ENCODE measurements at places on chromosomes 11 and 22.

- no peak for DNase-seq
These were observed 411 bp upstream of the EXPH5 start for GRCh38 chr11:108593923-108594434.

- DNase-seq: no peak
These were observed 55.2 kb downstream of the SYT9 start for GRCh38 chr11:7306900-7307299.

DNA sequence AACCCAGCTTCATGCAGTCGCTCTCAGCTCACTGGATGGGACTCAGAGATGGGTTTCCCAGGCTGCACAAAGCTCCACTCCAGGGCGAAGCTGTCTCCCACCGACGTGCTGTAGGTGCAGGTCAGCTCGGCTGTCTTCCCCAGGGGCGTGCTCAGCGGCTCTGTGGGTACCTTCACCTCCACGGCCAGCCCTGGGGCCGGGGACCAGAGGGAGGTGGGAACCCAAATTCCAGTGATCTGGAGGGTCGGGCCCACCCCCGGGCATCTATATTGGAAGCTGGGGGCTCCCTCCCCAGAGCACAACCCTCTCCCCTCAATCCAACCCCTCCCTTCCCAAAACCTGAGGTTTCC, 689 bp downstream of the VSIG2 start:
- no peak for DNase-seq

DNA sequence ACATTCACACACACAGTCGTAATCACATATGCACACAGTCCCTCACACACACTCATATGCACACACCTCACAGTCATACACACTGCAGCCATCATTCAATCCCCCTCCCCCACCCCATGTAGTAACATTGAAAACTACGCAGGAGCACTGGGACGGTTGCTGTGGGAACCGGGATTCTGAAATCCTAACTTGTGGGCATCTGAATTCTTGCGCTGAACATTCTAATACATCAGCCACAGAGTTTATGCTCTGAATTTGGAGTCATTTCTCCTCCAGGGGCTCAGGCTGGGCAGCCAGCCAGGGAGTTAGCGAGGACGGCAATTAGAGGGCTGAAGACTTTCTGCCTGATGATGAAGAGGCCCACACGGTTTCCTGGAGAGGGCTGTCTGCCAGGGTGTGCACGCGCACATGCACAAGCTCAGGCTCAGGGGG, 32.7 kb downstream of the CD6 start:
- DNase-seq: peak; percentile 60

GRCh38 chr22:21624880-21625791, 4.7 kb downstream of the YDJC start:
- DNase-seq: no peak

DNA sequence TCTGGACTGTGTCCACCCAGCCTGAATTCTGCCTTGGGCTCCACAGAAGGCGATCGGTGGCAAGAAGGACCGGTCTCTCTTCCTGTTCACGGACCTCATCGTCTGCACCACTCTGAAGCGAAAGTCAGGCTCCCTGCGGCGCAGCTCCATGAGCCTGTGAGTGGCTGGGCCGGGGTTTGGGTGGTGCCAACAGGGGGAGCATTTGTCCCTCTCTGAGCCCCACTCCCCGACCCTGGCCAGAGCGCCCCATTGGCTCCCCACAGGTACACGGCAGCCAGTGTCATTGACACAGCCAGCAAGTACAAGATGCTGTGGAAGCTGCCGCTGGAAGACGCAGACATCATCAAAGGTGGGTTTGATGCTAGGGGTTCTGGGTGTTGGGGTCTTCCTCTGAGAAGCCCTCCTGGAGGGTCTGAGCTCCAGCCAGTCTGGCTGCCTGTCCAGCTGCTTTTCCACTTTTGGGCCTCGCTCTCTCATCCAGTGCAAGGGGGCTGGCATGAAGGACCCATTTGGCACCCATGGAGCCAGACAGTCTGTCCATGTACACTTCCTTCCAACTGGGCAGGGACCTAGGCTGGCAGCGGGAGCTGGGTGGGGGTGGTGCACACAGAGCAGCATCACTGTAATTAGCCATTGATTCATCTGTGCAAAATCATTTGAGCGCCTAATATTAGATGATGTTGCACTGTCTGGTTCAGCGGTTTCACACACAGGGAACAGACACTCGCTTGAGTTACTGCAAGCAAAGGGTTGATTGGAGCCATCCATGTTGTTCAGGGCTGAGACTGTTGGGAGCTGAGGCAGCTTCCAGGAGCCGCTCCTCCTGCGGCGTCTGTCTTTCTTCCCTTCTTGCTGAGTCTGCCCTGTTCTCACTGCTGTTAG, 19.0 kb upstream of the RELT start:
- DNase-seq: no peak

- DNase-seq: no peak
These were observed 96.6 kb upstream of the KCNA4 start for GRCh38 chr11:30113326-30113898.

GRCh38 chr22:39150848-39151215, 1.6 kb downstream of the CBX7 start:
- no peak for DNase-seq

DNA sequence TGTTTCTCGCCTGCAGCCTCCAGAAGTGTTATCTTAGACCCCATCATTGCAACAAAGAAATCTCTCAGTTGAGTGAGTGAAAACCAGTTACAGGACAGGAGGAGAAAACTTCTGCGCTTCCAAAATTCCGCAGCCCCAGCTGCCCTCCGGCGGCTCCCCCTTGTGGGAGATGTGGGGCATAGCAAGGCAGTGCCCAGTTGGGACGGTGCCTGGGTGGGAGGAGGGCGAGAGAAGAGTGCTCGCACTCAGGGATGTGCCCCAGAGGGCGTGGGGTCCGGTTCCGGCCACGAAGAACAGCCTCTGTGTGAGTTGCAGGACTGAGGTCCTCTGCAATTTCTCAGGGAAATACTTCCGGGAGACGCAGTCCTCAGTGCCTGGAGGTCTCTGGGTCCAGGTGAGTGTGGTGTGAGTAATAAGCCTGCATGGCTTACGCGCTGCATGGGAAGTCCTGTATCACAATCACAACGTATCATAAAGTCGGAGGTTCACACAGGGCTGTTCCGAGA, 87.0 kb upstream of the BLID start:
- peak; percentile 79 for DNase-seq

- no peak for DNase-seq
These were observed 15.5 kb downstream of the NEU3 start for GRCh38 chr11:75004215-75004614.

GRCh38 chr11:134994431-134994830, 582.4 kb upstream of the B3GAT1 start:
- DNase-seq: no peak

DNA sequence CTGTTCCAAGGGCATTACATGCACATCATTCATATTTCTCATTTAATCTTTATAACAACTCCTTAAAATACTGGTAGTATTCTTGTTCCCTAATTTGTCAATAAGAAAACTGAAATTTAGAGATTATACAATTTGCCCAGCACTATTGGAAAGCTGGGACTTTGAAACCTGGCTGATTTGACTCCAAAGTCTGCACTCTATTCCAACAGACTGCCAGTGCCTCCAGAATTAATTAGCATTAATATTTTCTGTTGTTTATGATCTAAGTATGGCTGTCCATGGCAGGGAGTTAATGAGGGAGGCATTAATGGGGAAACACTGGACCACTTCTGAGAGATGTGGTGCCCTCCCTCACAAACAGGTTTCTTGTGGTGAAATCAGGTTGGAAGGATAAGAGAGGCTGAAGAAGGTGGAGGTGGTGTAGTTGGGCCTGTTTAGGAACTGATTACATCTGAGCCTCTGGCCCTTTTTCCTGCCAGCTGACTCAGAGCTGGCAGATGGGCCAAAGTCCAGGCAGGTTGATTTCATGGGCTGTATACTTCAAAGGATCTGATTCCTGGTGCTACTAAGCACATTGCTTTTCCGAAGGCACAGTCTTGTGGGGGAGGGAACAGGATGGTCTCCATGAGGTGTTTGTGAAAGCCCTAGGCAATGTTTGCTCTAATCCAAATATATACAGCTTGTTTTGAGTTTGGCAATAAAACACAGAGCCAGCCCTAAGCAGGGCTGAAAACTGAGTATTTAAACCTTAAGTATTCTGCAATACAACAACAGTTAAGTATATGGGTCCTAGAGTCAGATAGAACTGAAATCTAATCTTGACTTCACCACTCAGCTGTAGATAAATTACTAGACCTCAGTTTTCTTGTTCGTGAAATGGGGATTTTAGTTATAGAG, 21.0 kb upstream of the RAB30 start:
- no peak for DNase-seq

- DNase-seq: no peak
These were observed 374.3 kb upstream of the MPPED2 start for GRCh38 chr11:30960387-30960992.

- no peak for DNase-seq
These were observed 26.4 kb downstream of the OR52K1 start for GRCh38 chr11:4508886-4509285.

- DNase-seq: peak; percentile 46
These were observed at the start of gene YPEL4 for GRCh38 chr11:57649826-57650738. TSS of gene YPEL4 (minus strand) at chr11:57649912. CDS start at chr11:57647107, 2,805 bp downstream.

DNA sequence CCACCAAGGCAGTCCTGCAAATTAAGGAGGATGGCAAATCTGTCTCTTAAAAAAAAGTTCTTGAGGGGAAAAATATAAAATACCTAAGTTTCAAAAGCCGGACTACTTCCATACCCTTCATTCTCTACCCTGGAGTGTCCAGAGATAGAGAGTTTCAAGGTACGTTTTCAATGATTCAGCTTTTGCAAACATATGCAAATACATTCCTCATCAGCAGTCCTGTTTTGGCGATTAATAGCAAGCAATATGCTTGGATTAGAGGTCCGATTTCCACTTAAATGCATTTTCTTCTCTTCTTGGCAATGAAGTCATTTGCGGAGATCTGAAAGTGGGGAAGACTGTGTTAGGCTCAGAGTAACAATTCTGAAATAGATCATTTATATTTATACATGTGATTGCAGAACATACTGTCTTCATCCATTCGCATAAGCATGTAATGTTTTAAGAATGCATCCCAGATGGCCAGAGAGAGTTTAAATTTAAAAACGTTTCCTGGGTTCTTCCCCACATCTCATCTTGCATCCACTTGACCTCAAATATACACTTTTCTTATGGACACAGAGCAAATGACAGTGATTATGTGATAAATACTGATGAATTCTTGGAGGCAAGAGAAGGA, 13.8 kb upstream of the TFIP11 start:
- no peak for DNase-seq

DNA sequence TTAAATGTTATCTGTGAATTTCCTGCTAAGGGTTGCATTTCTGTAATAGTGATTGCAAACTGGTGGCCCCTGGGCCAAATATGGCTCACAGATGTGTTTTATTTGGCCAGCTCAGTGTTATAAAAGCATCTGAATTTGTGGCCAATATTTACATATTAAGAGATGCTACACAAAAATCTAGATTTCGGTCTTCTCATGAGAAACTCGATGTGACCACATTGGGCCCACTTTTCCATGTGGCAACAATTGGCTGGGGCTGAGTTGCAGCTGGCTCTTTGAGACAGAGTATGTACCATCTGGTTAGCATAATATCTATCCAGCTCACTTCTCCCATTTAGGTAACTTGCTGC, 244.5 kb upstream of the POU2AF2 start:
- DNase-seq: no peak

DNA sequence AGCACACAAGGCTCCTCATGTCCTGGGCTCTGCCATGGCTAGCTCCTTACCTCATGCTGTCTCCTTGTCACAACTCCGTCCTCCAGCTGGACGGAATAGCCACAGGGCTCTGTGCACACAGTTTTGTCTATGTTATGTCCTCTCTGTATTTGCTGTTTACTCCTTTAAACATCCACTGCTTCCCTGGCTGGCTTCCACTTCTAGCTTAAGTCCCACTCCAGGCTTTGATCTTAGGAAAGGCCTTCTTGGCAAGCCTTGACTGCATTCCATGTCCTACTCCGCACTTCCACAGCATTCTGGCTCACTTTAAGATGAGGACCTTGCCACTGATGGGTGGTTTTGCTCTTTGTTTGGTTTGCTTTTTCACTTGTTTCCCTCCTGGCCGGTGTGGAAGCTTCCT, 22.9 kb upstream of the ROBO3 start:
- DNase-seq: no peak

DNA sequence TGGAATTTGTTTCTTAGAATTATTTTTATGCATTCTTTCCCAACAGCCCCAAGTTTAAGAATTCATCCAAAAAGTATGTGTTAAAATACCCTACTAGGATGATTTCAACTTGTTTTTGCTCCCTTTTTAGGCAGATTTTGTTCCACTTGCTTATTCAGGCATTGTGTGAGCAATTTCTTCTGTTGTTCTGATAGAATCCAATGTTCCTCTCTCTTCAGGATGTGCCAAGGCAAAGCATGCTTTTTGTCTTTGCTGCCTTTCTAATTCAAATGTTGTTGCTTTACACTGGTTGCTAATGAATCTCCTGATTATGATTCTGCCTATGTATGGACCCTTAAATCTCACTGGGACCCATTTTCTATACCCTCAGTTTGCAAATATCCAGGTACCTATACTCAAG, 131.2 kb upstream of the ARHGAP42 start:
- DNase-seq: no peak

DNA sequence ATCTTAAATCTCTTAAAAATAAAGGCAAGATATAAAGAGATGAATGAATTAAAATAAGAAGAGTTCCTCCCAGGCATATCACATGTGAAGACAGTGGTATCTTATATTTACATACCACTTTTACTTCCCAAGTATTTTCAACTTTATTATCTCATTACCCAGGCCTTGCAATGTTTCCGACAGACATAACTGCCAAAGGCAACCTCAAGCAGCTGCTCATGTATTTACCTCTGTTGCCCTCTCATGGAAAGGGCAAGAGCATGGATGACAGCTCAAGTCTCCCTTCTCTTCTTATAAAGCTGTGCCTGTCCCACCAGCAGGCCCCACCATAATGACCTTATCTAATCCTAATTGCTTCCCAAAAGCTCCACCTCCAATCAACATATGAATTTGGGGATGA, 894.2 kb downstream of the NTM start:
- no peak for DNase-seq

DNA sequence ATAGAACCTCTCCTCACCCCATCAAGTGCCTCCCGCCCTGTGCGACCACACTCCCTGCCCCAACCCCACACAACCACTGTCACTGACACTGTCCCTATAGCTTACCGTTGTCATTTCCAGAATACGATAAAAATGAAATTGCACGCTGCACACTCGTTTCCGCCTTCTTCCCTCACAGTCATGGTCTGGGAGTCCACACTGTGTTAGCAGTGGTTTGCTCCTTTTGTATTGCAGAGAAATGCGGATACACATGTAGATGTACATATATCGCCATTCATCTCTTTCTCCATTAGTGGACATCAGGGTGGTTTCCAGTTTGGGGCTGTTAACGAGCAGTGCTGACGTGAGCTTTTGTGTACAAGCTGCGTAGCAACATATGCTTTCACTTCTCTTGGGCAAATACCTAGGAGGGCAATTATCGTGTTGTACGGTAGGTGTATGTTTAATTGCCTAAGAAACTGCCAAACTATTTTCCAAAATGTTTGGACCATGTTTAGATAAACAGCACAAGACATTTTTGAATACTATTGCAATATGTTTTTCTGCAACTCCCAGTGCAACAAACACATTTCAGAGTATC, 59.2 kb upstream of the CD5 start:
- no peak for DNase-seq

GRCh38 chr22:20436307-20436767, 1.3 kb downstream of the SCARF2 start:
- no peak for DNase-seq

All from testis (tissue), 5 donors.